ENCODE measurements at places on chromosomes 12 and 14.

DNA sequence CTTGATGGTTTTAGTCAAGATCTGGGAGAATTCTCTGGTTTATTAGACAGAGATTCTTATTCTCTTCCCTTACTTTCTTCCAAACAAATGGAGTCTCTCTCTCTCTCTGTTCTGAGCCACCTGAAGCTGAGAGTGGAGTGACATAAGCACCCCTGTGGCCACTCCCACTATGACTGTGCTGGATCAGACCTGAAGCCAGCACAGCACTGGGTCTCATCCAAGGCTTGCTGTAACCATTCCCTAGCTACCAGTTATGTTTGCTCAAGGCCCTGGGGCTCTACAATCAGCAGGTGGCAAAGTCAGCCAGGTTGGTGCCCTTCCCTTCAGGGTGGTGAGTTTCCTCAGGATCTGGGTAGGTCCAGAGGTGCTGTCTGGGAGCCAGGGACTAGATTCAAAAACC lies 568.5 kb downstream of the AACS start:
- no peak for DNase-seq

DNA sequence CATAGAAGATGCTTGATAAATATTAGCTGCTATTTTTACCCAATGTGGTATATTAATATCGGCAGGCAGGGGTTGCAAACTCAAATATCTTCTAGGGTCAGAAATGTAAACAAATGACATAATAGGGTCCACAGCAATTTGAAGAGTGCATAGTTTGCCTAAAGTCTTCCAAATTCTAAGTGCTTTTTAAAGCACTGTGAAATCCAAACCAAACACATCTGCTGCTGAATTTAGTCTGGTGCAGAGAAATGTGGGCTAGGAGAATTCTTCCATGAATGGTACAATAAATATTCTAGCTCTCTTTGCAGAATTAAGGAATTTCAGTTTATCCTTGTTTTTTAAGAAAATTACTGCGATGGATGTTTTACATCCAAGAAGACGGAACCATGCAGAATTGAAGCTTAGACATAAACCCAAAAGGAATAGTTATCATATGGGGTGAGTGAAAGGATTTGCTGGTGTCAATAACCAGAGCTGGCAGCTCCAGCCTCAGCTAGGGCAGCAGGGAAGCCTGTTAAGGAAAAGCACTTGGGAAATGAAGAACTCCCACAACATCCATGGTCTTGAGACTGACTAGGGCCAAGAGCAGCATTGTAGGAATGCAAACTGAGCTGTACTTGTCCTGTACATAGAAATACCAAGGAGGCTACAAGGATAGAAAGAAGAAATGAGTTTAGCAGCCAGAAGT lies 65.5 kb downstream of the PTPRR start:
- DNase-seq: no peak

DNA sequence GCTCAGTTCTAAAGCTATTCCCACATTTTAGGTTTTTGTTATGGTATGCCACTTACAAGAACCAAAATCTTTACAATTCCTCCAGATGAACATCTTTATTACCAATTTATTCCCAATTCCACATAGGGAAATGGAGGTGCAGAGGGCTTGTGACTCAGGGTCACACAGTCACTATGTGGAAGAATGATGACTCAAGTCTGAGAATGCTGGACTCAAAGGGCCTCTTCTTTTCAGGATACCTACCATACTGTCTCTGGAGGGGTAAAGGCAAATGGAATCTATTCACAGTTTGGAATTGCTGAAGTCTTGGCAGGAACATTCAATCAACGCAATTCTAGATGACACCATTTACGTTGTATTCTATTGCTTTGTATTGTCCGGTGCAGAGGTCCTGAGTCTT lies 48.2 kb upstream of the MANSC4 start:
- no peak for DNase-seq

- DNase-seq: no peak
Observed at GRCh38 chr14:35866595-35867279, 40.6 kb downstream of the BRMS1L start.

DNA sequence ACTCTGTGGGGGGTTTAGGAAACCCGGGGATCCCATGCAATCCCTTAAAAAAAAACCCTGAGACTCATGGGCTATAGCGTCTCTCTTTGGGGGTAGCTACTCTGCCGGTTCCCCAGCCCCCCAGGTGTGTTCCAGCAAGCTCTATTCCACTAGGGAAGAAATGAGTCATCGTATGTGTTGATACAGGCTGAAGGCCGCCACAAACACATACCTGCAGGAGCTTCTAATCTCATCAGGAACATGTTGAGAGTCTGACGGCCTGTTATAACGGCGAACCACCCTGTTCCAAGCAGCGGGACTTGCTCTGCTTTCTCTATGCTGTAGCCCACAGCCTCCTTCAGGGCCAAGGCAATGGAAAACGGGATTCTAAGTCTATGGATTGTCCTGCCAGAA lies 977 bp upstream of the KRT5 start:
- no peak for DNase-seq

- no peak for DNase-seq
Observed at GRCh38 chr12:111011999-111012600, 91.7 kb upstream of the MYL2 start.
